ENCODE measurements at places on chromosomes 12 and 14.
A peak's percentile ranks its signal among the peaks of the same experiment; 100 is the strongest.

- no peak for DNase-seq
Measured at GRCh38 chr12:132323171-132324010, 6.0 kb downstream of the GALNT9 start.

DNA sequence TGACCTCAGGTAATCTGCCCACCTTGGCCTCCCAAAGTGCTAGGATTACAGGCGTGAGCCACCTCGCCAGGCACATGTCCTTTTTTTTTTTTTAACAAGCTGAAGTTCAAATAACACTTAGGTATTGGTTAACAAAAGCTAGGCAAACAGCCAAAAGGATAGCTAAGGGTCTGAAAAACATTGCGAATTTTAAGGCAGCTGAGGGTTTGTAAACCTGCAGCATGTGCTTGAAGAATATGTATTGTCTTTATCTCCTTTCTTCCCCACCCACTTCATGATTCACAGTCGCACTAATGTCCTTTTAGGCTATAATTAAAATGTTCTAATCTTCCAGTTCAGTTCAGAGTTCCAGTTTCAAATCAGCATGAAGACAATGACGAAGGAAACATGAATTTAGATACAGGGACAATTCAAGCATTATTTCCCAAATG, 30.1 kb upstream of the CERS5 start:
- no peak for DNase-seq

DNA sequence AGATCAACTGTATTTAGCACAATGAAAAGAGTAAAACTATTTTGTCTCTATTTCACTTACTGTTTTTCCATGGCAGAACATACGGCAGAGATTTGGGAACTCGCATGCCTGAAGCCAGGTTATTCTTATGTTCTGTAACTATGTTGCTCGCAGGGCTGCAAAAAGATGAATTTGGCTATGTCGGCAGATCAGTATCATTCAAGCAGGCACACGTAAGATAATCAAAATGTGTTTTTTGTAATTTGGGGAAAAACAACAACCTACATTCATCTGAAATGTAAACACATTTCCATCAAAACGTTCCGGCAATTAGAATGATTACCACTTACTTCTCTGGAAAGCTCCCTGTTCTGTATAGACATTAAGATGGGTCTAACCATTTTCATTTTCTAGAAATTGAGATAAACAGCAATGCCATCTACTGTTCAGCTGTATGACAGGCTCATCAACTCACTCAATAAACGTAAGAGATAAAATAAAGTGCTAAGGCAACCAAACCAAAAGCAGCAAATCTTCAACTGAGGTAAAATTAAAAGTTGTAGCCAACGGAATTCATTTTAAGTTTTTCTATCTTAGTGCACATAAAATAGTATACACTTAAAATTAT, 13.0 kb downstream of the GTSF1 start:
- no peak for DNase-seq

DNA sequence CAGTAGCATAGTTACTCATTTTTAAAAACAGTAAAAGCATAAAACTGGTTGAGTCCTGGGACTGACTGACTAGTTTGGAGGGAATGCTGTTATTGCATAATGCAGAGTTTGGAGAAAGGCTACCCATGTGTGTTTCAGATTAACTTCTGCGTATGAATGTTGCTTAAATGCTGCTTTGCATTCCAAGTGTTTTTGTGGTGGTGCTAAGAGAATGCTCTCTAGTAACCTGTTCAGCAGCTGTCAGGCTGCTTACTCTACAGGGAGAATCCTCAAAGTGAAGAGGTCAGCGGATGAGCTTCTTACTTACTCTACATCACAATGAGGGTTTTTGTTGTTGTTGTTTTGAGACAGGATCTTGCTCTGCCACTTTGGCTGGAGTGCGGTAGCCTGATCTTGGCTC, 4.3 kb downstream of the DLST start:
- peak; percentile 87 for DNase-seq

DNA sequence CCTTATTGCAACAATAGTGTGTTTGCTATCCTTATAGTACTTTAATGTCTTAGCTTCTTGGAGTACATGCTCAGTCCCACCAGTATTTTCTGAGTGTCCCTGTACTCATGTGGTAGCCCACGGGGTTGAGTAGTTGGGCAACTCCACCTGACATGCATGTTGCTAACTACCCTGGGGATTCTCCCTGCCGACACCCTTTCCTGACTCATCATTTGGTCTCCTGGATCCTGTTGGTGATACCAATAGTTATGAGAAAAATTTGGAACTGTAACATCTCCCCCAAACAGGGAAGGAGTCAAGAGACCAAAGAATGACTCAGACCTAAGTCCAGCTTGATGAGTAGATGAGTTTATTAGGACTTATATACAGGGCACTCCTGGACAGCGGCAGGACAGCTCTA, 101.6 kb downstream of the BRMS1L start:
- no peak for DNase-seq

DNA sequence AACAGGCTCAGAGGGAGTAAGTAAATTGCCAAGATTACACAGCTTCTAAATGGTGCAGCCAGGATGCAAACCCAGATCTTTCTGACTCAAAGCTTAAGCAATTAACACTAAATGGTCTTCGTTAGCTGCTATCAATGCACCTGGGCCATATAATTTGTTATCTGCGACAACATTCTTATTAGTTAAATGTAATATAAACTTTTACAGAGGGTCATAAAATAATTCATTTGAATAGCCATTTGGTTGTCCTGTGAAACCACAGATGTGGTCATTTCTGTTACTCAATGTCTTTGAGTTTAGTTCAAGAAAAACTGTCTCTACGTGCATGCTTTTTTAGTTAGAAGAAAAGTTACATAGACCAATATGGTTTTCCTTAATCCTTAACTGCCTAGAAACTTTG, 22.1 kb upstream of the NAP1L1 start:
- DNase-seq = no peak

DNA sequence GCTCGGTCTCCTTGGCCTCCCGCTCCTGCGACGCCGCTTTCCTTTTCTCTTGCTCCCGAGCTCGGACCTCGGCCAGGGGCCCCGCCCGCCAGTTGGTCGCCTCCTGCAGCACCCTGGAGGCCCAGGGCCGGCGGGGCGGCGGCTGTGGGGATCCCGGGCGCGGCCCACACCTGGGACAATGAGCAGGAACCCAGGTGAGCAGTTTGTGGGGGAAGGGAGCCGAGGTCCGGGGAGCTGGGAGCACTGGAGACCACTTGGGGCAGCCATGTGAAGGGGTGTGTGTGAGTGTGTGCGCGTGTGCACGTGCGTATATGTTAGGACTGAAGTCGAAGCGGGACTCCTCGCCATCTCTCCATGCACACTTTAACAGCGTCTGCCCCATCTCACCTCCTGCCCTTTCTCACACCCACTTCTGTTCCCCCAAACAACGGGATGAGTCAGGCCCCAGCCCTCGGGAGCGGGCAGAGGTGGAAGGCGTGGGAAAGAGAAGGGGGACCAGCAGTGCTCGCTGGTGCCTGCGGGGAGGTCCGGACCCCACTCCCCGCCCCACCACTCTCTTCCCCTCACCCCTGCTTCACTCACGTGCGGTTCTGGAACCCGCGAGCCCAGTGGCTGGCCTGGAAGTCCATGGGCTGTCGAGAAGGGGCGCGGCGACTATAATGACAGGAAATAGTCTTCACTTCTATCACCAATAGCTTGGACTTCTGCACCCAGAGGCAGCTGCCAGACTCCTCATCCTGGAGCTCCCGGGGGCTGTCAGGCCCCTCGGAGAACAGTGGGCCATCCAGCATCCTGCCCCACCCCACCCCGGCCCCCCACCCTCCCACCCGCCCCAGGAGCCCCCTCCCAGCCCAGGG, 450 bp downstream of the DDN start:
- no peak for DNase-seq

- DNase-seq = no peak
Measured at GRCh38 chr12:122961531-122962329, 4.5 kb downstream of the ABCB9 start.

DNA sequence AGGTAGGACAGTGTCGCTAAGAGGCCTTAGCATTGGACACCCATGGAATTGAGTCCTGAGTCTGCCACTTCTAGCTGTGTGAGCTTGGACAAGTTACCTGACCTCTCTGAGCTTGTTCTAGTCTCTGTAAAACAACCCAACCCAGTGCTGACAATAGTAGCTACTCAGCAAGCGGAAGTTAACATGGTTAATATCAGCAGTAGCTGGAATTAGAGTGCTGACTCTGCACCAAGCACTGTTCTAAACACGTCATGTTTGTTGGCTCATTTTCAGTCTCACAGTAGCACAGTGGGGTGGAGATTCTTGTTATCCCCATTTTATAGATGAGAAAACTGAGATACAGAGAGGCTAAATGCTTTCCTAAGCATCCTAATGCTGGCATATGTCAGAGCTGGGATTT, 47.5 kb upstream of the RIN3 start:
- no peak for DNase-seq

GRCh38 chr14:24098229-24098926, 4.3 kb downstream of the PCK2 start:
- DNase-seq = no peak

DNA sequence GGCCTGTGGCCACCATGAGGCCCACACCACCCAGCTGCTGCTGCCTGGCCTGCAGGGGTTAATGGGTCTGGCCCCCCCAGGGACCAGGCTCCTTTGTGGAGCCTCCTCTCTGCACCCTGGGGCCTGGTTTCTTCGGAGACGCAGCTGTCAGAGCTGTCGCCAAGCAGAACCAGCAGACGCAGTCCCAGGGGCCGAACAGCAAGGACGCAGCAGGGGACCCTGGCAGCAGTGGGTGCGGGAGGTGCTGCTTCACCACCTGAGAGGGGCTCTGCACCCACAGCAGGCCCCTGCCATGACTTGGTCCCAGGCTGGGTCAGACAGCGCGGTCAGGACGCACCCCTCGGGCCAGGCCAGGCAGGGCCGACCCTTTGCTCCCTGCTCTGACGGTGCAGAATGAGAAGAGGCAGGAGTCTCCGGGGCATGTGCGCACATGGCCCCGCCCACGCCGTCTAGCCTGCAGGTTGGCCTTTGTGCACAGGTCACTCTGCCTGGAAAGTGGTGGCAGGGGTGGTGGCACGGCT, 30.5 kb downstream of the JAG2 start:
- no peak for DNase-seq

- no peak for DNase-seq
Measured at GRCh38 chr12:117013726-117014125, 85.5 kb downstream of the TESC start.

GRCh38 chr12:96986883-96987523, 79.9 kb downstream of the NEDD1 start:
- peak; percentile 59 for DNase-seq

GRCh38 chr12:52019113-52019770, 12.5 kb downstream of the TAMALIN start:
- DNase-seq = no peak

GRCh38 chr12:777550-778047, 25.2 kb downstream of the WNK1 start:
- no peak for DNase-seq

- DNase-seq = peak; percentile 43
Measured at GRCh38 chr12:91926848-91927247, 218.8 kb downstream of the BTG1 start.

- no peak for DNase-seq
Measured at GRCh38 chr14:71621276-71621675, 311.0 kb upstream of the RGS6 start.

GRCh38 chr12:60333461-60333860, 737.6 kb downstream of the SLC16A7 start:
- no peak for DNase-seq

- no peak for DNase-seq
Measured at GRCh38 chr12:76746516-76746915, 17.4 kb upstream of the ZDHHC17 start.

DNA sequence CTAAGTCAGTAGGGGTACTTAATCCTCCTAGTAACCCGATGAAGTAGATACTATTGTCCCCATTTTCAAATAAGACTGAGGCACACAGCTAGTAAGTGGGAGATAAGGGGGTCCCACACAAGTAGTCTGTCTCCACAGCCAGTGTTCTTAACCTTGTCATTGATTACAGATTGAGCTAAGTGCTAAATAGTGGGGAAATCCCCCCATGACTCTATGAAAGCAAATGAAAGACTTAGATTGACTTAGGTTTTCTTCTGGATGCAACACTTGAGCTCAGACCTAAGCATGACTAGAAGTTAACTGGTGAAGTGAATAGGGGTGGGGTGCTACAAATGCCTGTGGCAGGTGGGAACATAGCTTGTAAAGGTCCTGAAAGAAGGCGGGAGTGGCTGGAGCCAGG, 73.8 kb downstream of the SYNE2 start:
- no peak for DNase-seq

GRCh38 chr12:121239351-121240061, 29.6 kb downstream of the P2RX4 start:
- DNase-seq = no peak

GRCh38 chr14:69540654-69541335, 33.9 kb downstream of the CCDC177 start:
- DNase-seq = no peak

DNA sequence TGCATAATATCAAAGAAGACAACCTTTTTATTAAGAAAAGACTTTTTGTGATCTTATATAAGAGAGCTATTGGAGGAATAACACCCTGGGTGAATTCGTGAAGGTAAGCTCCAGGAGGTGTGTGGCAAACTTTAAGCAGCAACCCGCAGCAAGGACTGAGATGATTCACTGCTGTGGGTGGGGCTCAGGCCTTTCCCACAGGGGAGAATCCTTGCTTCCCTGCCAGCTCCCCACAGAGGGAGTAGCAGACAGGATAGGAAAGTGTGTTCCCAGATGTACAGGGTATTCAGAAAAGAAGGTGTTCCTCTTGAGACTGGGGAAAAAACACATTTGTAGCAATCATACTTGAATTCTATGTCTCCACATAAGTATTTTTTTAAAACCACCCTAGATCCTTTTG, 9.2 kb downstream of the NDUFA12 start:
- peak; percentile 63 for DNase-seq

GRCh38 chr12:123042833-123043232, 62.4 kb downstream of the ARL6IP4 start:
- DNase-seq = no peak

- DNase-seq = peak; percentile 24
Measured at GRCh38 chr12:113231235-113232088, 10.2 kb downstream of the TPCN1 start.

DNA sequence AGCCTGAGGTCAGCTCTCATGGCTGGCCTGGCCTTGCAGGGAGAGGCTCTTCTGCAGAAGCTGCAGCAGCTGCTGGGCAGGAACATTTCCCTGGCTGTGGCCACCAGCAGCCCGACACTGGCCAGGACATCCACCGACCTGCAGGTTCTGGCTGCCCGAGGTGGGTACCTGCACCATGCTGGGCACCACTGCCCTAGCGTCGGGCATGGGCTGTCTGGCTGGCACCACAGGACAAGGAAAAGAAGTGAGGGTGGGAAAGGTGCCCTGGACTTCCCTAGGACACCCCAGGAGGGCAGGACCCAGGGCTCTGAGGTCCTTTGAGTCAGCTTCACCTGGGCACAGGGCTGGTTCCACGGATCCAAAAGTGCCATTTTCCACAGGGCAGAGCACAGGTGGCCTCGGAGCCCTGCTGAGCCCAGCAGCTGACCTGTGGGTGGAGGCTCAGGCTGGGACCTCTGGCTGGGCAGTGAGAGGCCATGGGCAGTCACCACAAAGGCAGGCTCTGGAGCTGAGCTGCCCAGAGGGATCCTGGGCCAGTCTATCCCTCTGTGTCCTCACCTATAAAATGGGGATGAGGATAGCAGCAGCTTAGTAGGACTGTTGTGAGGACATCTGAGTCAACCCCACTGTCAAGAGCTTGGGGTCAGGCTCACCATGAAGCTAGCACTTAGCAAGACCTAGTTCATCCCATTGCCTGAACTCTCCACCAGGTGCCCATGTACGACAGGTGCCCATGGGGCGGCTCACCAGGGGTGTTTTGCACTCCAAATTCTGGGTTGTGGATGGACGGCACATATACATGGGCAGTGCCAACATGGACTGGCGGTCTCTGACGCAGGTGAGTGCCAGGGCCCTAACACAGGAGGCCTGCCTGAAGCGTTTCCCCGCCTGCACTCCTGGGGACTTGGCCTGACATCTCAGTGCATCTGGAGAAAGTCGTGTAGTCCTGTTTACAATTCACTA, 4.9 kb downstream of the PLD4 start:
- no peak for DNase-seq

Data from GM03348 (cell line).